Endodermal cell (in vitro differentiated cells): ENCODE measurements at places on chromosomes 16 and 17. TPM values are rescaled to one million over a fixed set of nuclear protein-coding genes. Genes with fewer than 3 reads are reported as not detected.

Gene BPTF
- total RNA-seq, result 161 to 192 TPM (median 184 TPM) in 3 replicates

Gene FOXO3B
- 10.7 to 12.3 TPM (median 11.6 TPM) in 3 replicates for total RNA-seq

Gene ADAP2
- 0.66 and 1.8 TPM in 2 replicates for total RNA-seq

Gene ARL2BP
- 21.7 to 31.3 TPM (median 30.5 TPM) in 3 replicates for total RNA-seq

Gene CBFB
- 65.7 to 98.0 TPM (median 93.9 TPM) in 3 replicates for total RNA-seq

Gene OR3A3
- not detected in 2 replicates for total RNA-seq

Gene KDM6B
- 51.9 to 161 TPM (median 53.3 TPM) in 3 replicates for total RNA-seq

Gene CCL11
- total RNA-seq, result not detected in 2 replicates

Gene CHRNE
- total RNA-seq, result 0.71 to 1.2 TPM (median 1.0 TPM) in 3 replicates

Gene BICDL2
- total RNA-seq, result 2.0 to 5.9 TPM (median 4.7 TPM) in 3 replicates

Gene APOBR
- total RNA-seq, result not detected in 2 replicates

Gene NOXO1
- 0.42 and 1.8 TPM in 2 replicates for total RNA-seq

Gene C17orf113
- total RNA-seq, result 1.6 to 2.9 TPM (median 2.2 TPM) in 3 replicates

Gene SPATA32
- not detected in 3 replicates for total RNA-seq

Gene RSKR
- total RNA-seq, result 15.1 to 34.5 TPM (median 25.5 TPM) in 3 replicates

Gene SPIRE2
- total RNA-seq, result 7.3 to 14.9 TPM (median 12.9 TPM) in 3 replicates

Gene HOXB8
- total RNA-seq, result not detected in 2 replicates

Gene LRRC37A3
- total RNA-seq, result 11.9 and 18.1 TPM in 2 replicates

Gene EPOP
- total RNA-seq, result 5.0 to 5.7 TPM (median 5.0 TPM) in 3 replicates

Gene GUCY2D
- total RNA-seq, result 1.2 to 13.1 TPM (median 1.3 TPM) in 3 replicates

Gene TBC1D3E
- total RNA-seq, result not detected in 2 replicates
